ENCODE measurements at places on chromosomes 2 and 18. TPM values are rescaled to one million over a fixed set of nuclear protein-coding genes. Genes with fewer than 3 reads are reported as not detected.

The NT5DC4 gene
- not detected for total RNA-seq

The CD8A gene
- 0.34 TPM for total RNA-seq

The SERPINB13 gene
- total RNA-seq, result not detected

The KYNU gene
- total RNA-seq, result 270 TPM

The SERPINB11 gene
- total RNA-seq, result not detected

The HSBP1L1 gene
- total RNA-seq, result 13.2 TPM

The LIMS3 gene
- total RNA-seq, result not detected

The ADAM23 gene
- 9.5 TPM for total RNA-seq

The G6PC2 gene
- total RNA-seq, result not detected

The SMAD4 gene
- total RNA-seq, result 55.2 TPM

The SIX2 gene
- total RNA-seq, result 0.27 TPM

The CRYGC gene
- total RNA-seq, result not detected

The SOCS6 gene
- total RNA-seq, result 31.1 TPM

The DAPL1 gene
- total RNA-seq, result not detected

The RAD51AP2 gene
- total RNA-seq, result not detected

The SYT4 gene
- total RNA-seq, result not detected

The LRRTM4 gene
- total RNA-seq, result not detected

The RAX gene
- not detected for total RNA-seq

The HOXD11 gene
- 7.8 TPM for total RNA-seq

The MEIS1 gene
- total RNA-seq, result 3.8 TPM

The COL3A1 gene
- total RNA-seq, result 0.16 TPM

The MSH6 gene
- 85.8 TPM for total RNA-seq

The SMAD7 gene
- total RNA-seq, result 19.5 TPM

The EMILIN2 gene
- total RNA-seq, result 14.4 TPM

The MC2R gene
- total RNA-seq, result not detected

The DSG2 gene
- total RNA-seq, result 58.5 TPM

The RIT2 gene
- not detected for total RNA-seq

The FAM237A gene
- not detected for total RNA-seq

Data from A549 treated with RU486 at 1 μM for 4 hours (cell line).